ENCODE measurements at places on chromosomes 6 and 20.
A peak's percentile ranks its signal among the peaks of the same experiment; 100 is the strongest.

DNA sequence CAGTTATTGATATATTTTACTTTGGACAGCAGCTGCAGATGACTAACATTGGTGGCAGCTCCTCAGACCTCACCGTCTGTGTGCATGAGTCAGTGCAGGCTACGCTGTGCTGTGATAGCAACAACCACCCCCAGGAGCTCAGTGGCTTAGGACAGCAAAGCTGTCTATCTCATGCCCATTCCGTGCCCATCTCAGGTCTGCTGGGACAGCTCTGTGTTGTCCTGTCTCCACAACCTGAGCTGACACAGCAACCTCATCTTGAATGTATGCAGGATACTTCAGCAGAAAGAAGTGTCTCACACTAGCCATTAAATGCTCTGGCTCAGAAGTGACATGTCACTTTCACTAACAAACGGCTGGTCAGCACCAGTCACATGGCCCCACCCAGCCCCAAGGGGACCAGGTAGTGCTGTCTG, 47.7 kb downstream of the BANF2 start:
- no peak for DNase-seq

DNA sequence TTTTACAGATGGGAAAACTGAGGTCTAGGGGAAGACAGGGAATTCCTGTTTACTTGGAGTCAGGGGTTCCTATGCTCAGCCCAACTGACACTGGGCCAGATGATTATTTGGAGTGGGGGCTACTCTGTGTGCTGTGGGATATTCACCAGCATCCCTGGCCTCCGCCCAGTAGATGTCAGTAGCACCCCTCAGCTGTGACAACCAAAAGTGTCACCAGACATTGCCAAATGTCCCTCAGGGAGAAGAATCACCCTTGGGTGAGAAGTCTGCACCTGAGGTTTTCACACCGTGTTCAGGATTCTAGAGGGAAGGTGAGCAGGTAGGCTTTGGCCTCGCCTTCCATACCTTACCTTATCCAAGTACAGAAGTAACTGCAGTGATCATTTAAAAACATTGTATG, 27.6 kb downstream of the CDH26 start:
- DNase-seq: no peak

- DNase-seq: no peak
Measured at GRCh38 chr6:111030008-111031007, 48.5 kb downstream of the RPF2 start.

DNA sequence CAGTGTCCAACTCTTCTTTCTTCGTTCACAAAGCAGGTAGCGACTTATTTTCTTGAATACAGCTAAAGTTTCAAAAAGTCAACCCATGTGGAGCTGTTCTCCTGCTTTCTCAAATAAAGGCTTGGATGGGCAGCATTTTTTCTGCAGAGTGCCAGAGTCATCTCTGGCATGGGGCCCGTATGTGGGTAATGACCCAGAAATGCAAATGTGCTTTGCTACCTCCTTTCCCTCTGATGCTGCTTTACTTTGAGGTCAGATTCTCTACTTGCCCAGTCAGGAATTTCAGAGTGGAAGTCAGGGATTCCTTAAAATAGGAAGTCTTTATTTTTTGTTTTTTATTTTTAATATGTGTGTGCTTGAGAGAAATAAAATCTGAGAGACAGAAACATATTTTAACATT, 4.9 kb downstream of the NKAIN2 start:
- DNase-seq: no peak

- no peak for DNase-seq
Measured at GRCh38 chr20:17698384-17698783, 1.4 kb upstream of the BANF2 start.

- DNase-seq: no peak
Measured at GRCh38 chr20:61037498-61037897, 214.6 kb upstream of the CDH4 start.

- DNase-seq: no peak
Measured at GRCh38 chr6:133040094-133040802, 200.9 kb upstream of the EYA4 start.

GRCh38 chr20:56860413-56860812, 231.3 kb downstream of the TFAP2C start:
- no peak for DNase-seq

GRCh38 chr6:124438546-124439065, 523.6 kb upstream of the RNF217 start:
- DNase-seq: no peak

- no peak for DNase-seq
Measured at GRCh38 chr6:6661684-6662083, 73.2 kb downstream of the LY86 start.

- DNase-seq: no peak
Measured at GRCh38 chr6:47308198-47308517, 1.5 kb downstream of the TNFRSF21 start.

- DNase-seq: no peak
Measured at GRCh38 chr6:119308048-119308570, 41.5 kb downstream of the MAN1A1 start.

DNA sequence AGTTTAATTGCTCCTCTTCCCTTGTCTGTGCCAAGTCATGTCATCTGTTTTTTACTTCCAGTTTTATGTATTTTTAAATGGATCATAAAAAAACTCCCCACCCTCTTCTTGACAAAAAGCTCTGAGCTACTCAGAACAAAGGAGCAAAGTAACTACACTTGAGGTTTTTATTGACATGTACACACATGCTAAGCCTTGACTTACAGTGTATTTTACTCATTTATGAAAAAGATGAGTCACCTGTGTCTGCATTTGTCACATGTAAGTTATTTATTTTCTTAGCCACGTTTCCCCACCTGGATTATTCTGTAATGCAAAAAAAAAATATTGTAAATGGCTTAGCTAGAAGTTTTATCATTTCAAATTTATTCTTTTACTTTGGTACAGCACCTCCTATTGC, 628.8 kb upstream of the SLC35B3 start:
- DNase-seq: no peak

GRCh38 chr6:19723545-19723944, 113.6 kb upstream of the ID4 start:
- DNase-seq: no peak

DNA sequence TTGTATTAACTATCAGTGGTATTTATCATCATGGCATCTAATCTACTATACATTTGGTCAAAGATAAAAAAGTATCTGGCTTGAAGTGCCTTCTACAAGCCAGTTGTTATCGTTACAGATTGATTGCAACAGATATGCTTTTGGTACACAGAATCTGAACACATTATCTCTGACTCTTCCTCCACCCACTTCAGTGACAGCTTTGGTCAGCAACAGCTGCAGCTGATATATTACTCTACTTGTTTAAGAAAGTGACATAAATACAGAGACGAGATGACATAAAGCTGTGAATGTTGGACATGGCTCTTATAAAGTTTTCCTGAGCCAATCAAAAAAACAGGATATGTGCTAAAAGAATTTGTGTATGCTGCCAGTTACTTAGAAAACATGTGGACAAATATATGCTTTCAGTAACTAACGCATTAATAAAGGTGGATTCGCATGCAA, 77.6 kb downstream of the HIVEP2 start:
- DNase-seq: no peak

GRCh38 chr6:121849477-121849876, 414.0 kb downstream of the GJA1 start:
- peak; percentile 13 for DNase-seq

GRCh38 chr6:113971741-113972140, 793 bp upstream of the HDAC2 start:
- DNase-seq: no peak

DNA sequence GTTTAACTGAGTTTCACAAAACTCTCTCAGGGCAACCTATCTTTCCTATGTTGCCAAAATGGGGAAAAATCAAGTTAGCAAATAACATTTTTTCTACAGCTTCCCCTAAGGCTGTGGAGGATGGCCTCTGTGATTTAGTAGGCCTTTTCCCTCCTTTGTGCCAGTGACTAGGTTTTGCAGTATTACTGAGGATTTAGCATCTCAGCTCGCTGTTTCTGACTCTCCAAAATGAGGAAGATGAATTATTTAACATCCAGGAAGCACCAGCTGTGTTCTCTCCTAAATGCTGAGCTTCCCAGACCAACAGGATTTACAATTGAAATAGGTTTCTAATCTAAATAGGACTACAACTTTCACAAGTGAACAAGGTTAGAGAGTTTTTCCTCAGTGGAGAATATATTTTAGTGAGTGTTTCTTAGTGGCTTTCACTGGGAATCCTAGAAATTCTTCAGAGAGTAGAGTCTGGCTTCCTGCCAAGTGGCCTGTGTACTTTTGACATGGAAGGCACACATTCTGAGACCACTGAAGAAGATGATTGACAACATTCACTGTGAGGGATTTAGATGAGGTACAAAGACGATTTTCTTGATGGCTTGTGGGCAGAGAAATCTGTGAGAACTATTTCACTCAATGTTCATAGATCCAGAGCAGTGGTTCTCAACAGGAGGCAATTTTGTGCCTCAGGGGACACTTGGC, 62.4 kb downstream of the PTCHD4 start:
- no peak for DNase-seq

DNA sequence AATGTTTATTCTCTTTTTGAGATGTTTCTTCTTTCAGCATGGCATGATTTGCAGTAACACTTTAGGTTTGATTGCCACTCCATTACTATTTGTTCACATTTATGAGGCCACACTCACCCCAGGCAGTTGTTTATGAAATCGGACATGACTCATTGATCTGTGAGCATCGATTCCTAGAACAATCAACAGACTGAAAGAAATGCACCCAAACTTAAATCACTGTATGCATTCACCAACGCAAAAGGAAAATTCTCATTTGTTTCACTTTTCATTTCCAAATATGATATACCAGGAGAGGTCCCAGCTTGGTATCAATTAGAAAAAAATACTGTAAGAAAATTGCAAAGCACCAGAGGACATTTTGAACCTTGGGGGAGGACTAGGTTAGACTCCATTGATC, 5.4 kb upstream of the GJA10 start:
- no peak for DNase-seq

- no peak for DNase-seq
Measured at GRCh38 chr6:56101141-56101553, 146.2 kb downstream of the COL21A1 start.

Measured in activated CD4-positive, alpha-beta T cell treated with anti-CD3 and anti-CD28 coated beads, Interleukin-2, amount 50 U/mL, for 48 hours (primary cell).